ENCODE measurements at places on chromosomes 5 and 9. TPM values are rescaled to one million over a fixed set of nuclear protein-coding genes. Genes with fewer than 3 reads are reported as not detected.

GRCh38 chr5:72799721-72800120 is 16.7 kb upstream of the TNPO1 start:
- DNase-seq: no peak

DNA sequence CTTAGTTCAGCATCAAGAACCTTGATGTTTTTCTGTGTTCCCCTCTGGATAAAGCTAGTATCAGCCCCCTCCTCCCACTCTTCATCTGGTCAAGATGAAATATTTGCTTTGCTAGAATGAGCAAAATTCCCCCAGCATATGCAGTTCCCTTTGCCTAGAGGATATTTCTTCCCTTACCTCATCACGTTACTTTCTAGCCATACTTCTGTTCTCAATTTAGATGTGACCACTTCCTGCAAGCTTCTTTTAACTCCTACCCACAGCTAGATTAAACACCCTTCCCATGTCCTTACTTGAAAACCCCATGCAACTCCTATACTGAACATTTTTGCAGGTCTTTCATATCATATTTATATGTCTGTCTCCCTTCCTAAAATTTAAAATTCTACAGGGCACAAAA is 178.9 kb upstream of the TUSC1 start:
- no peak for DNase-seq

DNA sequence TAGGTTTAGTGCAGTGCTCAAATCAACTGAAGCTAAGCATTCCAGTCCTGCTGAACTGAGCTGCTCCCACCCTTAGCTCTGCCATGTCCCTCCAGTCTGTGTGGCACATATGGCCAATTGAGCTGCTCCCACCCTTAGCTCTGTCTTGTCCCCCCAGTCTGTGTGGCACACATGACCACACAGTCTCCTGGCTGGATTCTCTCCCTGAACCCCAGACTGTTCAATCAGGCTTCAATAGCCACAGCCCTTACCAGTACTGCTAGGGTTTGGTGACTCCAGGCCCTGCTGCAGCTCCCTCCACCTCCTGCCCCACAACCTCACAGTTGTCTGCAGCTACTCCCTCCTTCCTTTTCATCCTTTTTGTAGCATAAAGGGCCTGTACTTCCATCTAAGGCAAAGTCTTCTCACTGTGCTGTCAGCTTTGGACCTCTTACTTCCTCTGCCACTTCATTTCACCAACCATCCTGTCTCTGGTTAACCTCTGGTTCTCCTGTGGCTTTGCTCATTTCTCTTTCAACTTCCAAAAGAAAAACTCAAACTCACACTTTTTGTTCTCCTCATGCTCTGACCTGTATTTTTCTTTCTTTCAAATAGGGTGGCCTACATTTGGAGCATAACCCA is 50.8 kb downstream of the ADAMTS12 start:
- no peak for DNase-seq

DNA sequence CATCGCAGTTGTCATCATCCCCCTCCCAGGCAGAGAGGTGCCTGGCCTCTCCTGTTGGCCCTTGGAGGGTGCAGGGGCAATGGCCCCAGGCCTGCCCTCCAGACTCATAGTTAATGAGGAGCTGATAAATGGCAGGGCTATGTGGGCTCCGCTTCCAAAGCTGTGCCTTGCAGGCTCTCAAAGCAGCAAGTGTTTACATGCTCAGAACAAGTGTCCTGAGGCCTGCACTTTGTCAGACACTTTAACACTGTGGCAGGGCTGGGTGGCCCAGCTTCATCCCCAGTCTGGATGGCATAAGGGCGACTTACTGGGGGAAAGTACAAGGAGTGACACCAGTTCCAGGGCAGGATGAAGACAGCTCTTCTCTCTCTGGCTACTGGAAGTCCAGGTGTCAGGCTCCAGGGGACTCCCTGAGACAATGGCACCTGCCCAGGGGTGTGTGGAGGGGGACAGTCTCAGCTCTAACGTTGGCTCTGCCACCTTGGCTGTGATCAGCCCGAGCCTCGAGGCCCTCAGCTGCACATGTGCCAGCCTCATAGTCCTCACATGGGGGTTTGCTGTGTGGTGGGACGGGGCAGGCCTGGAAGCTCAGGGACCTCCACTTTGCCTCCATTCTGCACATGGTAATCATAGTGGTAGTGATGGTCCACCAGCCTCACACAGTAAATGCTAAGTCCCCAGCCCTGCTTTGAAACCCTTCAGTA is 153.4 kb downstream of the BARX1 start:
- peak; percentile 45 for DNase-seq

DNA sequence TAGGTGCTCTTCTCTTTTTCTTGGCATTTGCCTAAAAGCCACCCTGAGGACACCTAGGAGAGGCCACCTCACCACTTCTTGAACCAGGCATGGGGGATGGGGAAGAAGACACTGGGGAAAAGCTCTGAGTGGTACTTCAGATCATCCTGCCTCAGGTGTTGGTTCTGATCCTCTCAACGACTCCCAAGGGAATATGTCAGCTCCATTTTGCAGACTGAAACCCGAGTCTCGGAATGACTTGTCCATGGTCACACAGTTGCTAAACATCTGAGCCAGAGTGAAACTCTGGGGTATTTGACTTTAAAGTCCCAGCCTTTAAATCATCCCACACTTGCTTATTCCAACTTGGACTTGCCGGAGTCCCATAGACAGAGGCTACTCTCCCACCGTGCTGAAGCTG is 120.6 kb upstream of the GABRP start:
- DNase-seq: no peak

- no peak for DNase-seq
Observed at GRCh38 chr9:3608011-3608410, 82.2 kb upstream of the RFX3 start.

- no peak for DNase-seq
Observed at GRCh38 chr5:56705217-56705616, 110.1 kb upstream of the MAP3K1 start.

- no peak for DNase-seq
Observed at GRCh38 chr5:160929360-160929759, 77.3 kb upstream of the ATP10B start.

DNA sequence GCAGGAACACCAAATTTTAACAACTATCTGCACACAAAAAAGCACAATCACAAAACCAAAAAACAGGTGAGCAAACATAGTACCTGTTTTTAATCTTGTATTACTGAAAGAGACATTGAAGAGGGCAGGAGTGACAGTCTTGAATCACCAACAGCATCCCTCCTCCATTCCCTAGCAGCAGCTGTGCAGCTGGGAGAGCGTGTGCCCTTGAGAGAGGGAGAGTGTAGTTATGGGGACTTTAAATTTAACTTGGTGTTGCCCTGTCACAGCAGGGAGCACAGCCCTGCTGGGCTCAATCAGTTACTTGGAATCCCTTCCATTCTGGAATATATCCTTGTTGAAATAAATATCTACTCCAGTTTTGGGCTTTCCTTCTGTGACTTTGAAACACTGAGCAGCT is 1938.7 kb upstream of the NUDT12 start:
- DNase-seq: no peak

- DNase-seq: no peak
Observed at GRCh38 chr5:23089286-23089685, 236.1 kb upstream of the CDH12 start.

DNA sequence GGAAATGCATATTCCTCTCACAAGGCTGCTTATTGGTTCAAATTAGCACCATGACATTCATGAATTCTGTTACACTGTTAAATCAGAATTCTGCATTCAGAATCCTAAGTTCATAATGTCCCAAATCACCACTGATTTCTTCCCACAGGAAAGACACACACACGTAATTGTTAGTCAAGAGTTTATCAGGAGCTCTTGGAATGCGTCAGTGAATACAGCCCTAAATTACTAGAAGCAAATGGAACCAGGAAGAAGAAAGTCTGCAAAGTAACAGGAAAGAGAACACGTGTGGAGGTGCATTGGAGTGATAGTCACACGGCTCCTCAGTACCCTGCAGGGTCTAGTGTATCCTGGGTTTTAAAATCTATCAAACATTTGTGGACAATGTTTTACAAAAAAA is 110.2 kb downstream of the ANXA2R start:
- no peak for DNase-seq

Gene AFAP1L1
- 20.8 TPM for total RNA-seq

Gene ELL2
- 51.5 TPM for total RNA-seq

Gene SPATA6L
- 1.3 TPM for total RNA-seq

Gene TAF11L5
- total RNA-seq: not detected

Gene PCDHB2
- 2.7 TPM for total RNA-seq

Gene CD72
- total RNA-seq: 2.2 TPM

Gene SLIT3
- 86.6 TPM for total RNA-seq

Gene DBN1
- 92.2 TPM for total RNA-seq

Gene LPAR1
- 34.1 TPM for total RNA-seq

Gene LHX6
- total RNA-seq: 10.9 TPM

Gene PRUNE2
- total RNA-seq: 586 TPM

Gene HMCN2
- total RNA-seq: 38.6 TPM
